ENCODE measurements at places on chromosomes 2 and 18. TPM values are rescaled to one million over a fixed set of nuclear protein-coding genes. Genes with fewer than 3 reads are reported as not detected.

- no peaks in the 10 kb centered on the region for H3K36me3 ChIP-seq
- no peaks in the 10 kb centered on the region for H3K4me1 ChIP-seq
- DNase-seq = peak; percentile 30
- H3K4me3 ChIP-seq = no peak overlapping the region
- H3K27me3 ChIP-seq = no peaks in the 10 kb centered on the region
- no peak overlapping the region for H3K27ac ChIP-seq
These were observed 321.4 kb downstream of the CYP26B1 start for GRCh38 chr2:71826299-71826698.

The SERPINB10 gene
- not detected for polyA plus RNA-seq

GRCh38 chr2:3476321-3476984 is 42.9 kb downstream of the ADI1 start:
- no peak overlapping the region for H3K27ac ChIP-seq
- H3K36me3 ChIP-seq = peaks cover 60% of the 10 kb centered on the region
- H3K4me1 ChIP-seq = peaks cover 8% of the 10 kb centered on the region
- no peaks in the 10 kb centered on the region for H3K27me3 ChIP-seq

The RESP18 gene
- polyA plus RNA-seq = 0.46 TPM

GRCh38 chr2:215428060-215428910 is 7.6 kb downstream of the FN1 start:
- H3K4me1 ChIP-seq = peaks cover 2% of the 10 kb centered on the region
- H3K36me3 ChIP-seq = peaks cover 54% of the 10 kb centered on the region
- no peak for DNase-seq
- no peak overlapping the region for H3K27ac ChIP-seq

GRCh38 chr2:68709421-68709911 is 25.1 kb upstream of the ARHGAP25 start:
- H3K27me3 ChIP-seq = peaks cover 2% of the 10 kb centered on the region
- H3K4me1 ChIP-seq = no peaks in the 10 kb centered on the region
- DNase-seq = peak; percentile 11
- no peak overlapping the region for H3K27ac ChIP-seq
- no peak overlapping the region for H3K4me3 ChIP-seq

DNA sequence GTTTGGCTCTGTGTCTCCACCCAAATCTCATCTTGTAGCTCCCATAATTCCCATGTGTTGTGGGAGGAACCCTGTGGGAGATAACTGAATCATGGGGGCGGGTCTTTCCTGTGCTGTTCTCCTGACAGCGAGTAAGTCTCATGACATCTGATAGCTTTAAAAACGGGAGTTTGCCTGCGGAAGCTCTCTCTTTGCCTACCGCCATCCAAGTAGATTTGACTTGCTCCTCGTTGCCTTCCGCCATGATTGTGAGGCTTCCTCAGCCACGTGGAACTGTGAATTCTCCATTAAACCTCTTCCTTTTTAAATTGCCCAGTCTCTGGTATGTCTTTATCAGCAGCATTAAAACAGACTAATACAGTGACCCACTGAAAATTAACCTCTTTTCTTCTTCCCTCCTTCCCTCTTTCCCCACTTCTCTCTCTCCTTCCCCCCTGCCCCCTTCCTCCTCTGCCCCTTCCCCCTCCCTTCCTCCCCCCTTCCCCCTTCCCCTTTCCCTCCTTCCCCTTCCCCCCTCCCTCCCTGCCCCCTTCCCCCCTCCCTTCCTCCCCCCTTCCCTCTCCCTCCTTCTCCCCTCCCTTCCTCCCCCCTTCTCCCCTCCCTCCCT is 818.8 kb downstream of the SLC4A3 start:
- H3K36me3 ChIP-seq = no peaks in the 10 kb centered on the region
- no peaks in the 10 kb centered on the region for H3K4me1 ChIP-seq
- no peak overlapping the region for H3K27ac ChIP-seq
- DNase-seq = no peak
- H3K27me3 ChIP-seq = no peaks in the 10 kb centered on the region

DNA sequence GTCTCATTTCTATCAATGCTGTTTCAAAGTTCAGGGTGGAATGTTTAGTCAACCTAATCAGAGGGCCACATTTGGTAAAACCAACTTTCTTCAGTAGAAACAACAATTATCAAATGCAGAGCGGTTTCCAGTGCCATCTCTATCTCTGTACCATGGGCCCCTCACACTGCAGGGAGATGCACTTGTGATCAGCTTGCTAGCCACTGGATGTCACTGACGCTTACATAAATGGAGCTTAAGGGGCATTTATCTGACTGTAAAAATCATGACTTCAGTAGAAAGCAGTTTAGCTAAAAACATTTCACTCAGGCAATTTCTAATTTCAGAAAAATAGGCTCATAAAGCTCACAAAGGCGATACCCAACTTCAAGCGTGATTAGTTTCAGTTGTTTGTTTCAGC is 678.0 kb downstream of the ZEB2 start:
- no peaks in the 10 kb centered on the region for H3K36me3 ChIP-seq
- H3K4me1 ChIP-seq = peaks cover 6% of the 10 kb centered on the region
- no peak for DNase-seq
- H3K27me3 ChIP-seq = no peaks in the 10 kb centered on the region
- H3K27ac ChIP-seq = no peak overlapping the region
- H3K4me3 ChIP-seq = no peak overlapping the region

The DAW1 gene
- polyA plus RNA-seq = 0.79 TPM

GRCh38 chr2:216636551-216637450 is 3.6 kb downstream of the IGFBP2 start:
- peak overlapping the region; percentile 19 for H3K4me3 ChIP-seq
- H3K4me1 ChIP-seq = peaks cover 36% of the 10 kb centered on the region

Data from large intestine (tissue), 12 donors.